ENCODE measurements at places on chromosomes 1 and 21.
A peak's percentile ranks its signal among the peaks of the same experiment; 100 is the strongest.

DNA sequence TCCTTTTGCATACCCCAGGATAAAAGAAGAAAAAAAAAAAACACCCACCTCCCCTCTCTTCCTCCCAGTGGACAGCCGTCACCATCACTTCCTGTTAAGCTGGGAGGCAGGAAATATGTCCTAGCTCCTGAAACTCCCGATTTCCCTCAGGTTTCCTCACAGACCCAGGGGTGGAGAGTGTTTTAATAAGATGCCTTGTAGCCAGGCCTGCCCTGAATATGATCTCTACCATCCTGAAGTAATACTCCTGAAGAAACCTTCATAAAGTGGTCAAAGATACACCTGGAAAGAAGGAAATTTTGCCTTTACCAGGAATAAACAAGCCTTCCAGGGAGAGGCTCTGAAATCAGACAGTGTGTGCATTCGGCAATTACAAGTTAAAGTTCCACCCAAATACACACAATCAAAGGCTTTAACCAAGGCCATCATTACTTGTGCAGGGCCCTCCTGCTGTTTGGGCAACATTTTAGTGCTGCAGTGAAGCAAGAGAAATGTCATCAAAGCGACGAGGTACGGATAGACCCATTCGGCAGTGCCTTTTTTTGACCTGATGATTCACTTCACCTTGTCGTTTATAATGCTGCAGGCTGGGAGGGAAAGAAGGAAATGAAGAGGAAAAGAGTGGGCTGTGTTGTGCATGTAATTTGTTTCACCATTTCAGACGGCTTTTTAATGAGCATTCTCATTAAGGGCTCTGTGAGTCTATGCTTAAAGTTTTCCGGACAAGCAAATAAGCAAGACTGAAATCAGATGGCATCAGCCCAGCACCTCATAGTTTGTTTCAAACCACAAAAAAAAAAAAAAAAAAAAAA is 41.0 kb upstream of the RASAL2 start:
- DNase-seq = no peak

- no peak for DNase-seq
These were observed 39.6 kb downstream of the PDE4B start for GRCh38 chr1:65832296-65832695.

DNA sequence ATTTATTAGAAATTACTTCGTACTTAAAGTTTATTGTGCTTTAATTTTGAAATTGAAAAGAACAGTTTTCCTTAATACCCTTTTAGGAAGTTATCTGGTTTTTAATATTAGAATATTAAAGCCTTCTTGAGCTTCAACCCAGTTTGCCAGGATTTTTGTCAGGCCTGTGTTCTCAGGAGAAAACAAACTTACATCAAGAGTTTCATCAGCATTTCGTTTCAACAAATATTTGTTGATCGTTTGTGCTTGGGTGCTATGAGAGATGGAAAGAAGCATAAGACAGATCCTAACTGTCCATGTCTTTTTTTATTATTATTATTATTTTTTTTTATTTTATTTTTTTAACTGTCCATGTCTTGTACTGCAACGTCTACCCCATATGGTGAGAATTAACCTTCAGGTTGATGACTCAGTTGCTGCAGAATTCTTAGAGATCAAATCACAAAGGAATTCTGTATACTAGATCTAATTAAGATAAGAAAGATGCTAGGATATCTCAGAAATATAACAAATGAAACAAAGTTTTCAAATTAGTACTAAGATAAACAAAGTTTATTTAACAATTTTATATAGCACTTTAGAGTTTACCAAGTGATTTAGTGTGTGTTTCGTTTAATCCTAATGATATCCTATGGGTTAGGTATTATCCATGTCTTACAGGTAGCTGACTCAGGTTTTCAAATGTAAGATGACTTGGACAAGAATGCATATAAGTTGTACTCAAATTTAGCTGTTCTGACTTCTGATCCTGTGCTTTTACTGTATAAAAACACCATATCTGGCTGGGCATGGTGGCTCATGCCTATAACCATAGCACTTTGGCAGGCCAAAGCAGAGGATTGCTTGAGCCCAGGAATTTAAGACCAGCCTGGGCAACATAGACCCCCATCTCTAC is 14.3 kb downstream of the FBXO28 start:
- DNase-seq = no peak

DNA sequence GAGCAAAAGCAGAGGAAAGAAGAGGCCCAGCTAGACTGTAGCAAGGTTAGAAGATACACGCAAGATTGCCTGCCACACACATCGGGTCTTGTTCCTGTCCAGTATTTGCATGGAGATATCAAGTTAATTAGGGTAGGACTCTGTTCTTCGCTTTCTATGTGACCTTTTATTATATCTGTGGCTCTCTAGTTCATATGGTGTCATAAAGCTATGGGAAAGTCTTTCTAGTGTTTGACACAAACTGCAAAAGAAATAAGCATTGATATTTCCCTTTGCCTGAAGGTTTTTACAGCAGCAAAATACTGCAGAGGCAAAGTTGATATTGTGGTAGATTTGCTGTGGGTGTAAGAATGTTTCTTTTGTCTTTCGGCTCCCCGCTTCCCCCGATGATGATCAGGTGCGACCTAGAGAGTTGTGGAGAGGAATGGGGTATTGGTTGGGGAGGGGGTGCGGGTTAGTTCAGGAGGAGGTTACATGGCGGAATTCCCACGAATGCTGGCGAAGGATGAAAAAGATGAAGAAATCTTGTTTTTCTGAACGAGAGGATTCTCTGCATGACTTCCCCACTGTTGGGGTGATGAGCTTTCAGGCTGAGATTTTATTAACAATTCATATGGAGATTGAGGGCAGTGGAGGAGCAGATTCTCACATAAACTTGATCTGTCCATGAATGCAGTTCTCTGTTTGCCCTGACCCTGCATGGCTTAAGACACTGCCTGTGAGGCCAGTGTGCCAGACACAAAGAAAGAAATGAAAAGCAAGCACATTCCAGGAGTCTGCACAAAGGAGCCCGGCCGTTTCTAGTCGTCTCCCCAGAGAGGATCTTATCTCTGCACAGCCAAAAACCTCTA is 550.2 kb downstream of the USP25 start:
- DNase-seq = peak; percentile 92

GRCh38 chr1:82923931-82924330 is 1075.0 kb downstream of the TTLL7 start:
- DNase-seq = no peak

DNA sequence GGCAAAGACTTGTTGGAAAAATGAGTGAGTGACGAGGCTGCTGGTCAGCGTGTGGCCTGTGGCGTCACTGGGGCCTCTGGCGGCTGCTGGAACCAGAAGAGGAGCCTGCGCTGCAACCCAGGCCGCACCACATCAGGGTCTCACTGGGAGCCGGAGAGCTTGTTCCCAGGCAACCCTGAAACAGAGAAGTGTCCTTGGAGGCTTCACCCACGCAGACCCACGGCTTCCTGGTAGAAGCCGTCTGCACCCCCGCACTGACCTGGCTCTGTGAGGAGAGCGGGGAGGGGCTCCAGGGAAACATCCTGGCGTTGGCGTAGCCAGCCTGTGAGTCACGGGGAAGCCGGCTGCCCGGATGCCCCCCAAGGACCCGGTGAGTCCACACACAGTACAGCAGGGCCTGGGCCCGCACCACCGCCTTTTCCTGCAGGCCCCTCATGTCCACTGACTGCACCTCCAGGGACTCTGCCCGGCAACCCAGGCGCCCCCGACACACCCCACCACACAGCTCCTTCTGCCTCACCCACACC is 57.4 kb downstream of the COL6A1 start:
- DNase-seq = no peak

- DNase-seq = no peak
These were observed 272.7 kb upstream of the CACYBP start for GRCh38 chr1:174726880-174727585.

DNA sequence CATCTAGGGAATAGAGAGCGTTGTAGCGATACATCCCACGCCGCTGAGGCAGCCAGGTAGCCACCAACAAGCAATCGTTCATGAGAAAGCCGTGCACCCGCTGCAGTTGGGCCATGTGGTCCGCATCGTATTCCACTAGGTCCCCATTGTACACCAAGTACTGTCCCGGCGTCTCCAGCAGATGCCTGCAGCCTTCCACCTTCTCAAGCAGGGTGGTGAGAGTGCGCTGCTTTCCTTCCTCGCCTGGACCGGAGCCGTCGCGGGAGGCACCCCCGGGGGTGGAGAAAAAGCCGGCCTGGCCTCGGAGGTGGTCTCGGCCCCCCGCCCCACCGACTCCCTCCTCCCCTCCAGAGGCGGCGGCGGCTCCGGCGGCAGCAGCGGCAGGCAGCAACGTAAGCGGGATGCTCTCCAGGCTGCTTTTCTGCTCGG is 595 bp downstream of the EXOC8 start:
- no peak for DNase-seq

- DNase-seq = no peak
These were observed 108.5 kb upstream of the SERTAD4 start for GRCh38 chr1:210123924-210124589.

DNA sequence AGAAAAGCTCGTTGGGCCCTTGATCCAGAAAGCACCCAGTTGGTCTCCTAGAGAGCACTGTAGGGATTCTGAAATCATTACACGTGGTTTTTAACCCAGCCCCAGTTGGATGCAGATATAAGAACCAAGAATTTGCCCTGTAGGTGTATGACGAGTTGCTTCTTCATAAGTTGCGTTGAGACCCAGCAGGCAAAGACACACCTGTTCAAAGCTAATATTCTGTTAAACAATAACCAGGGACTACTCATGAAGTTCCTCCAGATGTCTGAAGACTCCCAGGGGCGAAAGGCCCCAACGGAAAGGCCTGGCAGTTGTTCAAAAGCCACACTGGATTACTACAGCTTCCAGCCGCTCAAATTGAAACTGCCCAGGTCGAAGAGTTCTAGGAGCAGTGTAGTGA is 88.6 kb upstream of the HNRNPU start:
- no peak for DNase-seq

- no peak for DNase-seq
These were observed 36.3 kb upstream of the SLC6A9 start for GRCh38 chr1:44067266-44068250.

DNA sequence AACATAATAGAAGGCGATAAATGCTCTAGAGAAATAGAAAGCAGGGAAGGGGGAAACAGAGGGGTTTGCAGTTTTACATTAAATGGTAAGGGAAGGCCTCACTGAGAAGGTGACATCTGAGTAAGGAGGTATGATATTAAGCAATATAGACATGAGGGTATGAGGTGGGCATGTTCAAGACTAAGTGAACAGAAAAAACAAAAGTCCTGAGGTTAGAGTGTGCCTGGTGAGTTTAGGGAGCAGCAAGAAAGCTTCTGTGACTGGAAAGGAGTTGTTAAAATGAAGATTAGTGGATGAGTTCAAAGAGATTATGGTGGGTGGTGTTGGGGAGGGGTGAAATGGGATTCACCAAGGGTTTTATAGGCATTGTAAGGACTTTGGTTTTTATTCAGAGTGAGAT is 8.6 kb downstream of the RPRD2 start:
- DNase-seq = no peak

- DNase-seq = no peak
These were observed 14.1 kb downstream of the CEP104 start for GRCh38 chr1:3842912-3843311.

GRCh38 chr1:205907794-205908193 is 35.5 kb downstream of the SLC26A9 start:
- peak; percentile 31 for DNase-seq
